Neural progenitor cell (in vitro differentiated cells): ENCODE measurements at places on chromosomes 5 and 9. TPM values are rescaled to one million over a fixed set of nuclear protein-coding genes. Genes with fewer than 3 reads are reported as not detected.

- DNase-seq: no peak
These were observed 138.7 kb downstream of the ZNF354C start for GRCh38 chr5:179198825-179199224.

DNA sequence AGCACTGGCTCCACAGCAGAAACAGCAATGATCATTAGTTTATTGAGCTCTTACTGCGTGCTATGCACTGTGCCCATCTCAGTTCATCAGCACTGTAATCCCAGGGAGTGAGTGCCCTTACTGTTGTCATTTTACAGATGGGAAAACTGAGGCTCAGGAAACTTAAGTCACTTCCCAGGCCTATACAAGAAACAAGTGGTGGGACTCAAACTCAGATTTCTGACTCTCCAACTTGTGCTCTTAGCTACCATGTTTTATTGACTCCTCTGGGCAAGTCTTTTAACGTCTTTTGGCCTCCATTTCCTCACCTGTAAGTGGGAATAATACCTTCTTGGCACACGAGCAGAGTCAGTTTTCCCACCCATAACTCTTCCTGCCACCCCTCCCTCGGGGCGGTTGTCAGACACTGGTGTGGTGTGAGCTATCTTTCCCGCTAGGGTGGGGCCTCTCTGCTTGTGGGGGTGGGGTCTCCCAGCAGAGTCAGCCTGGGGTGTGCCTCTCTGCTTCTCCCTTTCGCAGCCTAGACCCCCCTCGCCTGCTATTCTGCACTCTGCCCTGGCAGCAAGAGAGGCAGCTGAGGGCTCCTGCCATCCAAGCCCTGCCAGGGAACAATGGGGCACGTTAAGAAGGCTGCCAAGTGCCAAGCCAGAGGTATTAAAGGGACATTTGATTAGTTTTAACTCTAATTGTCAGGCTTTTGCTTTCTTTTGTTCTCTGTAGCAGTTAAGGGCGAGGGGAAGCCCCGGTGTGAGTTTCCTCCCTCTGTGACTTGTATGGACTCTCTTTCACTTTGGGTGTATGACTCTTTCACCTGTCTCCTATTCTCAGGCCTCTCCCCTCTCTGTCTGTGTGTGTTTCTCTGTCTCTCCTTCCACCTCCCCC lies 12.1 kb downstream of the GALNT10 start:
- DNase-seq: no peak

GRCh38 chr5:91271999-91272398 lies 111.1 kb downstream of the ARRDC3 start:
- DNase-seq: no peak

DNA sequence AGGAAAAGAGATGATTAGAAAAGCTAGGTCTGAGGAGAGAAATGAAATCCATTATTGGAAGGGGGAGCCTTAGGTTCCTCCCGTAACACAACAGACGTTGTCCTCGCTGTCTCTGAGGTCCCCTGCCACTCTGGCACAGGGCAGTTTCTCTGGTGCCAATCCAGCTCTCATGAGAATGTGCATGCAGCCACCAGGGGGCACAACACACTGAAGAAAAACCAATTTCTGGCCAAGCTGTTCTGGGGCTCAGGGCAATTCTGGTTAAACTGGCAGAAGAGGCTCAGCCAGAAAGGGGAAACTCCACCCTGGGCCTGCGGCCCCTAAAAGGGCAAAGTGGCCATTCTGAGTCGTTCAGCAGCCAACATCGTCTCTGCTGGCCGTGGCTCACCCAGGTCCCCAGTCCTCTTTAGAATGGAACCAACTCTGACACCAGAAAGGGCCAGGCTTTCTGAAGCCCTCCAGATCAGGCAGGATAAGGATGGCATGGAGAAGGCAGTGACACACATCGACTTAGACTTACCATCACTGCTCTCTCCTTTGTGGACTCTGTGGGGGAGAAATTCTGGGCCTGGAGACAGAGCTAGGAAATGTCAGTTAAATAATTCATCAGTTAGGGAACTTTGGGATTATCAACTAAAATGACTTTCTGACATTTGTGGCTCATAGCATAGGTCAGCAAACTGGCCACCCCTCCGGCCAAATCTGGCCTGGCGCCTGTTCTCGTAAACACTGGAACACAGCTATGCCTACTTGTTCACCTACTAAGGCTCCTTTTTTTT lies 58.5 kb upstream of the GOLPH3 start:
- DNase-seq: peak; percentile 79

DNA sequence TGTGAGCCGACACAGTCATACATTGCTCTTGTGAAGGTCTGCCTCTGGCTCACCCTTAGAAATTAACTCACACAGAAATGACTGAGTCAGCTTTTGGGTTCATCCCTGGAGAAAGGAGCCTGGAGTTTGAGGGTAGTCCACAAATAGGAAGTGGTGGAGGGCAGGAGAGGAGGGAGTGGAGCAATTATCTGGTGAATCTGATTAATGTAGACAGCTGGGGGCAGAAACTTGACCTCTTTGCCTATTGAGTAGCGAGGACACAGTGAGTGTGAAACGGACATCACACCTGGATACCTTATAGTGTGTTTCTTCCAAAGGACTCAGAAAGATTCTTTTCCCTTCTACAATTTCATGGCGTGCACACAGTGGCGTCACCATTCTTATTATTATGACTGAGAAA lies 48.5 kb upstream of the MSX2 start:
- DNase-seq: no peak

GRCh38 chr5:160434022-160434531 lies 12.4 kb downstream of the PTTG1 start:
- peak; percentile 79 for DNase-seq

- no peak for DNase-seq
These were observed 163.8 kb downstream of the GADD45G start for GRCh38 chr9:89768650-89769071.

GRCh38 chr5:142527664-142528295 lies 158.1 kb downstream of the FGF1 start:
- DNase-seq: no peak

- no peak for DNase-seq
These were observed 121.2 kb downstream of the CEMIP2 start for GRCh38 chr9:71647094-71647591.

GRCh38 chr9:126234681-126235335 lies 91.8 kb upstream of the MVB12B start:
- DNase-seq: no peak

DNA sequence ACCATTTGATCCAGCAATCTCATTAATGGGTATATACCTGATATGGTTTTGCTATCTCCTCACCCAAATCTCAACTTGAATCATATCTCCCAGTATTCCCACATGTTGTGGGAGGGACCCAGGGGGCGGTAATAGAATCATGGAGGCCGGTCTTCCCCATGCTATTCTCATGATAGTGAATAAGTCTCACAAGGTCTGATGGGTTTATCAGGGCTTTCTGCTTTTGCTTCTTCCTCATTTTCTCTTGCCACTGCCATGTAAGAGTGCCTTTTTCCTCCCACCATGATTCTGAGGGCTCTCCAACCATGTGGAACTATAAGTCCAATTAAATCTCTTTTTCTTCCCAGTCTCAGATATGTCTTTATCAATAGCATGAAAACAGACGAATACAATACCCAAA lies 74.5 kb upstream of the APC start:
- no peak for DNase-seq

Gene SLC6A19
- not detected in 2 replicates for total RNA-seq

- DNase-seq: no peak
These were observed 83.6 kb upstream of the PCSK1 start for GRCh38 chr5:96516631-96517071.

Gene TLX3
- total RNA-seq: not detected in 2 replicates

GRCh38 chr9:77826621-77827020 lies 178.5 kb upstream of the GNA14 start:
- DNase-seq: no peak

GRCh38 chr5:174532455-174533453 lies 191.6 kb upstream of the MSX2 start:
- peak; percentile 89 for DNase-seq

DNA sequence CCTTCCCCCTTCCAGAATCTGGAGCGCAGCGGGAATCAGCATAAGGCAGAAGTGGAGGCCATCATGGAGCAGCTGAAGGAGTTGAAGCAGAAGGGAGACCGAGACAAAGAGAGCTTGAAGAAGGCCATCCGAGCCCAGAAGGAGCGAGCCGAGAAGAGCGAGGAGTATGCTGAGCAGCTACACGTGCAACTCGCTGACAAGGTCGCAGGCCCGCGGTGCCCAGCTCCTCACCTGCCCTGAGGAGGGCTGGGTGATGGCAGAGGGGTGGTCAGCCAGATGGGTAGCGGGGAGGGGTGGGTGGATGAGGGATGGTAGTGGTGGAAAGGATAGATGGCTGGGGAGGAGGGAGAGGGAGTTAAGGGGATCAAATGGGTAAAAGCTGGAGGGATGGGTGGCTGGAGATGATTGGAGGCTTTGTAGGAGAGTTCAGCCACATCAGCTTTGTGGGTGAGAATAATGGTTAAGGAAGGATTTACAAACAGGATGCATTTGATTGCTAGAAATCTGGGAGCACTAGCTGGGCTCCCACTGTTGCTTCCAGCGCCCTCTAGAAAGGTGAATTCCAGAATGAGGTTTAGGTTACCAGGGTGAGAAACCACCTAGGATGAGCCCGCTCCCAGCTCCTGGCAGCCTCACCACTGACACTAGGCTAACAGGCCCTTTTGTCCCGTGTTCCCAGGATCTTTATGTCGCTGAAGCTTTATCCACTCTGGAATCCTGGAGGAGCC lies 19.7 kb upstream of the GLE1 start:
- DNase-seq: no peak

Gene CFAP77
- total RNA-seq: 1.8 and 3.6 TPM in 2 replicates

Gene UAP1L1
- total RNA-seq: 0.12 and 0.51 TPM in 2 replicates

Gene TAF1L
- not detected in 2 replicates for total RNA-seq

DNA sequence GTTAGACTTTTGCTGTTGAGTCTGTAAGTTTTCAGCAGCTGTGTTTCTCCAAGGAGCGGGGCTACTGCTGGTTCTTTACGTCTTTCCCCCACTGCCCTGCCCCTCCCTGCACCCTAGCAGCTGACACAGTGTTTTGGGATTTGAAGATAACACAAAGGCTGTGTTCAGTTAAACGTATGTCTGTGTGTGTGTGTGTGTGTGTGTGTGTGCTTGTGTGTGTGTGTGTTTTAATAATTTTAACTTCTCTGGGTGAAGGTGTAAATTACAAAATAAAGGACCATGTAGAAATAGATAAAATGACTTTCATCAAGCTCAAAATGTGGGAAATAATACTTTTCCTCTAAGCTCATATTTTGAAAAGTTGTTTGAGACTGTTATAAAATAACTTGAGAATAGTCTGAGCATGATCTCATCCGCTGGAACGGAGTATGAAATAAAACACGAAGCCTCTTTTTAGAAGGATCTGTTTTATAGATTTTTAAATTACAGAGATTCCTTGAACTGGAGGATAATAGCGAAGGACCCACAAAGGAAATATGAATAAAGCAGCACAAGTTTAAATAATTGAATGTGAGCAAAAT lies 10.9 kb downstream of the ABL1 start:
- DNase-seq: peak; percentile 38

Gene AGXT2
- not detected in 2 replicates for total RNA-seq

Gene WDR38
- total RNA-seq: not detected in 2 replicates

Gene NME5
- total RNA-seq: 6.7 and 8.0 TPM in 2 replicates

Gene CD72
- total RNA-seq: 0.56 and 1.4 TPM in 2 replicates

DNA sequence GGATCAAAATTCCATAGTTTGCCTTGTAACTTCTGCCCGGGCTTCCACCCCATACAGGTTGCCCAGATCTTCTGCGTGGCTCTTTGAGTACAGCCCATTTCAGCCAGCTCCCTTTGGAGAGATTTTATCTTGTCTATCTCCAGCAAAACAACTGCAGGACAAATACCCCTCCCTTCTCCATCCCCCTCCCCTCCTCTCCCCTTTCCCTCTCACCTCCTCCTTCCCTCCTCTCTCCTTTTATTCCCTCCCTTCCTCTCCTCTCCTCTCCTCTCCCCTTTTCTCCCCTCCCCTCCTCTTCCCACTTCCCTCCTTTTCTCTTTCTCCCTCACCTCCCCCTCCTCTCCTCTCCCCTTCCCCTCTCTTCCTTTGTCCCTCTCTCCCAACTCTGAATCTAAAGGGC lies 58.2 kb downstream of the COL15A1 start:
- DNase-seq: no peak

GRCh38 chr9:72827950-72828731 lies 124.7 kb downstream of the ALDH1A1 start:
- peak; percentile 13 for DNase-seq

GRCh38 chr5:59887274-59887673 lies 6.3 kb downstream of the PDE4D start:
- DNase-seq: no peak

Gene EIF4E1B
- total RNA-seq: 0.06 and 0.68 TPM in 2 replicates

- DNase-seq: no peak
These were observed 74.1 kb upstream of the BASP1 start for GRCh38 chr5:17143335-17143734.
